ENCODE measurements at places on chromosomes 1 and 21.

DNA sequence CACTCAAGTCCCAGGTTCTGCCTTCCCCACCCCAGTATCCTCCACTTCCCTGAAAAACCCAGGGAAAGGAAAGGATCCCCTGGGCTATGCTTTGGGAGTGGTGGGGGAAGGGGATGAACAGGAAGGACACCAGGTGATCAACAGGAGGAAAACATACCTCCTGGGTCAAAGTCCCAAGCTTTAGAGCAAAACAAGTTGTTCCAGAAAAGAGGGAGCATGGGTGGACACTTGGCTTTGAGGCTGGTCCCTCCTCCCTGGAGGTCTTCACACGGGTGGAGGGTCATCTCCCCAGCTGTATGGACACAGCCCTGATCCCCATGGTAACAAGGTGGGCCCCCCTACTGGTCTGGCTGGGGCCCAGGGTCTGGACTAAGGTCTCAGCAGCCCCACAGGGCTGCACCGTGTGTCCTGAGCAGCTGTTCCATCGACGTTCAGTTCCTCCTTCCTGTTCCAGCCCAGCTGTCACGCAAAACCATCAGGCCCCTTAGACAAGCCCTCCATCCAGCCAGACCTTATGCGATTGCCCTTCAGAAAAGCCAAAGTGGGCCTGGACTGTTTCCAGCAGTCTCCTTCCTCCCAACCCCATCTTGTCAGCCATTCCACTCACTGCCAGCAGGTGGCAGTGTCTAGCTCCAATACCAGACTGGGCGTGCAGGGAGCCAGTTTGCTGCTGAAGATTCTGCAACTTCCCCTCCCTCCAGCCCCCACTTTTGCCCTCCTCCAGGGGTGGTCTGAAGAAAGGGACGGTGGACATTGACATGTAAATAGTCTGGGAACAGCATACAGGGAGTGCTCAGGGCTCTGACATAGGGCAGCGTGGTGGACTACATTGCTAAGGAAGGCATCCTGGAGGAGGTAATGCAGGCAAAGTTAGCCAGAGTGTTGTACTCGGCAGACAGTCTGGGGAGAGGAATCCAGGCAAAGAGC lies 2.9 kb upstream of the PDZK1IP1 start:
- DNase-seq: peak; percentile 43

DNA sequence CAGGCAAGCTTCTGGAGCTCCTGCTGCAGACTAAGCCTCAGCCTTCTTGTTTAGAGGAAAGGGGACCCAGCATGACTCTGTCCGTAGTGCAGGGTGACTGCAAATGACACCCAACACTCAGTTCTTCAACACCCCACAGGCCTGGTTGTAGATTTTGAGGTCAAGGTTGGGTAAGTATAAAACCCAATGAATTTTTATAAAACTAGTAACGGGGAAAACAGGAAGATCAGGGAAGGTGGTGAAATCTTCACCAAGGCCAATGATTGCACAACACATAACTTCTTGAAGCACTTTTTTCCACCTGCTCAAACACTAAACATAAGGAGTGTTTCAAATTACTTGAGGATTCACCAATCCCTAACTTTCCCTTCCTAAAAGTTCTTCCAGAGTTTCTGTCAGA lies 89.4 kb upstream of the JAK1 start:
- DNase-seq: no peak

DNA sequence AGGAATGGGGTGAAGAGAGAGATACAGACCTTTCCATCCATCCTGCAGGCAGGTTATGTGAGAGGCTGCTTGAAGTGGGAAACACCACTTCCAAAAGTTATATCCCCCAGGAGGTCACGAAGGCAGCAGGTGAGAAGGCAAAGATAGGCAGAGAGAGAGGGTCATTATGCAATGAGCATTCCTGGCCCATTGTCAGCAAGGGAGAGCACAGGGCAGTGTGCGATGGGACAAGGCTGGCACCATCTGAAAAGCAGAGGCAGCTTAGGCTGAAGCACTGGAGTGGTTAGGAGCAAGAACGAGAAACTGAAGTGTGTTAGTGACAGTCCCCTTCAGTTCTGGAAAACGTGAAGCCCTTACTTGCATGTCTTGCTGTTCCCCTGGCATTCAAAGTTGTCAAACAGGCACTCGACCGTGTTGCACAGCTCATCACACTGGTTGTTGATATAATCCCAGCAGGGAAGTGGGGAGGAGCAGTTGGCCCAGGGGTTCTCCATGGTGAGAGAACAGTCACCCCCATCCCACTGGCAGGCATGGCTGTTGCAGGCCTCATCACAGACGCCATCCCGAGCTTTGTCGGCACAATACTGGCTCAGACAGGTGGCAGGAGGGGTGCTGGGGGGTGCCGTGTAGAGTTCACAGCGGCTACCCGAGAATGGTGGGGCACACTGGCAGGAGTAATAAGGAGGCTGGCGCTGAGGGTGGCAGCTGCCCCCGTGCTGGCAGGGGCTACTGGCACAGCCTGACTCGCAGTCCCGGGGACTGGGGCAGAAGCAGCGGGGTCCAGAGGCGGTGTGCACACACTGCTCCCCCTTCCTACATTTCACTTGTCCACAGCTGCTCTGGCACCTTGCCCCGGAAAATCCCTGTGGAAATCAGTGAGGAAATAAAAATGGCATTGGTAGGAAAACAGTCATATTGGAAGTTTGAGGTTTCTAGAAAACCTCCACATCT lies 28.9 kb upstream of the ADAM30 start:
- no peak for DNase-seq

- no peak for DNase-seq
Observed at GRCh38 chr1:245168906-245169305, 14.1 kb downstream of the KIF26B start.

DNA sequence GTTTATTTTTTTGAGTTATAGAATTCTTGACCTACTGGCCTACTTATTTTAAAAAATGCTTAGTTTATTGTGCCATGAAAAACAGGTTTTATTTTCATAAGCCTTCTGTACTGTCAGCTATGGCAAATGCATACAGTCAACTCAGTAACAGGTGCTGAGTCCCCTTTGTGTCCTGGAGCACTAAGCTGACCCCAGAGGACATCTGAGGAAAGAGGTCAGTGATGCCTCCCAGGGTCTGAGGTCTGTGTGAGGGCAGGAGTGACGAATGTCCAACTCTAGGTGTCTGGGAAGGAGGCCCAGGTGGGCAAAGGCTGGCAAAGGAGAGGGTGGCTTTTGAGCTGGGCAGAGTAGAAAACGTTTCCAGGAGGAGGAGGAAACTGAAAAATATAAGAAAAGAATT lies 7.8 kb upstream of the TMEM201 start:
- DNase-seq: no peak

GRCh38 chr1:235831148-235831547 lies 35.6 kb downstream of the LYST start:
- DNase-seq: peak; percentile 10

DNA sequence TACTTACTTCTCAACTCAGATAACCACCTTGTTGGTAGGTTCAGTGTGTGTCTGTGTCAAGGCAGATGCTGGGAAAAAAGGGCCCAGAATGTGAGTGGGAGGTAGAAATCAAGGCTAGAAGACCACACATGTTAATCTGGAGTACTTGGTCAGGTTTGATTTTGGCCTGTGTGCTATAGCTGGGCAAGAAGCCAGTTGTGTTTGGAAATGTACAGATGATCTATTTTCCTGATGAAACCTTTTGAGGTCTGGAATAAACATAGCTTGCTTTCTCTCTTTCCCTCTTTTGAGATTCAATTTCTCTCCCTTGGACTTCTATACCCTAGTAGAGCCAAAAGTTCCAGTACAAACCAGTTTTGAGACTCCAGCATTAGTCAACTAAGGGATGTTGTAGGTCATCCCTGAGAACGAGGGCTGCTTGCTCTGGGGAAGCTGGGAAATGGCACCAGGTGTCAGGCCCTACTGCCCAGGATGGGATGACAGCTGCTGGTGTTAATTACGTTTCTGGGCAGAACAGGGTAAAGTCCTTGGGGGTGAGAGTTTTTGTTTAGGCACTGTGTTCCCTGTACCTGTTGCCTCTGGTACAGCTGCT lies 15.8 kb downstream of the MAPKAPK2 start:
- DNase-seq: no peak

- DNase-seq: no peak
Observed at GRCh38 chr1:246733704-246734103, 9.5 kb downstream of the SCCPDH start.

DNA sequence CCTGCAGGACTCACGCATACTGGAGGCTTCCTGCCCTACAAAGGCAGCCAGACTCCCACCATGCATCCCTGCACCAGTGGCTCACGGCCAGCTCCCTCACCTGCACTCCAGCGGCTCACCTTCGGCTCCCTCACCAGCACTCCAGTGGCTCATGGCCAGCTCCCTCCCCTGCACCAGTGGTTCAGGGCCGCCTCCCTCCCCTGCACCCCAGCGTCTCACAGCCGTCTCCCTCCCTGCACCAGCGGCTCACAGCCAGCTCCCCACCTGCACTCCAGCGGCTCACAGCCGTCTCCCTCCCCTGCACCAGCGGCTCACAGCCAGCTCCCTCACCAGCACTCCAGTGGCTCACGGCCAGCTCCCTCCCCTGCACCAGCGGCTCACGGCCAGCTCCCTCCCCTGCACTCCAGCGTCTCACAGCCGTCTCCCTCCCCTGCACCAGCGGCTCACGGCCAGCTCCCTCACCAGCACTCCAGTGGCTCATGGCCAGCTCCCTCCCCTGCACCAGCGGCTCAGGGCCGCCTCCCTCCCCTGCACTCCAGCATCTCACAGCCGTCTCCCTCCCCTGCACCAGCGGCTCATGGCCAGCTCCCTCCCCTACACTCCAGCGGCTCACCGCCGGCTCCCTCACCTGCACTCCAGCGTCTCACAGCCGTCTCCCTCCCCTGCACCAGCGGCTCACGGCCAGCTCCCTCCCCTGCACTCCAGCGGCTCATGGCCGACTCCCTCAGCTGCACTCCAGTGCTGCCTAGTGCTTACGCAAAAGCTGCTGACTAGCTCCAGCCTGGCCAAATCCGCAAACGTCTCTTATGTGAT lies 324.5 kb downstream of the NPHP4 start:
- no peak for DNase-seq

DNA sequence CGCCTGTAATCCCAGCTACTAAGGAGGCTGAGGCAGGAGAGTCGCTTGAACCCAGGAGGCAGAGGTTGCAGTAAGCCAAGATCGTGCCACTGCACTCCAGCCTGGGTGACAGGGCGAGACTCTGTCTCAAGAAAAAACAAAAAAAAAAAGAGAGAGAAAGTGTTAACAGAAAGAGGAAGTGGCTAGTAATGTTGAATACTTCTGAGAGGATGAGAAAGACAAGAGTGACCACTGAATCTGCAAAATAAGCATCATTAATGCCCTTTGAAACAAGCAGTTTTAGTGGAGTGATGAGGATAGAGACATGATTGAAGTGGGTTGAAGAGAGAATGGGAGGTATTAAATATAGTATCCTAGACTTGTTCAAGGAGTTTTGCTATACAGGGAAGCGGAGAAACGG lies 11.7 kb downstream of the MPZ start:
- no peak for DNase-seq

GRCh38 chr21:44399955-44400790 lies 46.8 kb downstream of the TRPM2 start:
- no peak for DNase-seq

- no peak for DNase-seq
Observed at GRCh38 chr1:192158181-192158580, at the start of gene RGS18. RGS18 (plus strand) TSS chr1:192158462; CDS start chr1:192158638, 176 bp downstream.

GRCh38 chr1:42266253-42267135 lies 68.5 kb downstream of the FOXJ3 start:
- no peak for DNase-seq

DNA sequence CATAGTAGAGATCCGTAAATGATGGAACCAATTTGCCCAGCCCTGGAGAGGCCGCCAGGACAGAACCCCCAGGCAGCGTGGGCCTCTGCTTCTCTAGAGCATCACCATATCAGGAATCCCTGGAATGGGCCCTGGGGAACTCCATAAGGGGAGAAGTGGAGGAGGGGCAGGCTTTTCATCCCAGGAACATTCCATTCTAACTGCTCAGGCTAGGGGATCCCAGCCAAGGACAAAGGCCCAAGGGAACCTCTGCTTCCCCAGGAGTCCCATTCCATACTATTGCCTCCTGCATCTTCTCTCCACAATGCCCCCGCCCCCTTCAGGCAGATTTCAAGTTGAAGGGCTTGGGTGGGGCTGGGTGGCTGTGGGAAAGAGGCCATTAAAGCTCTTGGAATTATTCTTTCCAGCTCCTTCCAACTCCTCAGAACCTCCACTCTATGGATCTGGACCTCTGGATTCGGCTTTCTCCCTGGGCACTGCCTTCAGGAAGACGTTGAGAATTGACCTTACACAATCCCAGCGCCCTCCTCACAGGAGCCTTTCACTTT lies 6.0 kb downstream of the TRNP1 start:
- DNase-seq: peak; percentile 99

DNA sequence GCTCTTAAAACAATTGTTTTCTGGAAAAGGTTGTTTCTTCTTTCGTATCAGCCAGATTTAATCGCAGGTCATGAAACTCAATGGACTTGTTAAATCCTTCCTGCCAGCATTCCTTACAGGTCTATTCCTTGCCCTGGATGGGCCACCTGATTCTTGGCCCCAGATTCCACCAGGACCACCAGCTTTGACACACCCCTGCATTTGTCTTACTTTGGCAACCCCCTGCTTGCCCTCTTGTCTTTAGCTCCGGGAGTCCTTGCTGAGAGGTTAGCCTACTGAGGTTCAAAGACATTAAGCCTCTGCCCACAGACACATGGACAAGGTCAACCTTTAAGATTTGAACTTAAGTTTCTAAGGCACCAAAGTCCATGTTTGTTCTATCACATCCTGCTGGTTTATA lies 27.1 kb upstream of the DAB1 start:
- no peak for DNase-seq

- DNase-seq: no peak
Observed at GRCh38 chr1:208731981-208732821, 488.0 kb upstream of the PLXNA2 start.

GRCh38 chr1:76294482-76295194 lies 220.1 kb downstream of the ST6GALNAC3 start:
- DNase-seq: no peak

- no peak for DNase-seq
Observed at GRCh38 chr1:40341491-40342380, 24.6 kb upstream of the COL9A2 start.

DNA sequence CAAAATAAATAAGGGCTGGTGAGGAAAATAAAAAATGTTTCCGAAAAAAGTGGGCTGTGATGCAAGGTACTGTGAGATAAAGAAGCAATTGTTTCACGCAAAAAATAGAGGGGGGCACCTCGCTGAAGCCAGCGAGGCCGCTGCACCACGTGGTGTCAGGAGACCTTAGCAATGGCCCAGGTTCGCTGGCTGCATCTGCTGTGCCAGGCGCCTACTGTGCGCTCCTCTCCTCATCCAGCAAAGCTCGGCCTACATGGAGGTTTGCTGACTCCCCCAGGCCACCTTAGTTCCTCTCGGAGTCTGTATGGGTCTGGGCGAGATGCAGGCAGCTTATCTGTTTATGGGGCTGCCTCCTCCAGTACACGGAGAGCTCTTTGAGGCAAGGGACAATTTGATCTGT lies 119.6 kb downstream of the NR5A2 start:
- DNase-seq: no peak

GRCh38 chr1:202167708-202168415 lies 7.5 kb upstream of the PTPN7 start:
- peak; percentile 29 for DNase-seq

DNA sequence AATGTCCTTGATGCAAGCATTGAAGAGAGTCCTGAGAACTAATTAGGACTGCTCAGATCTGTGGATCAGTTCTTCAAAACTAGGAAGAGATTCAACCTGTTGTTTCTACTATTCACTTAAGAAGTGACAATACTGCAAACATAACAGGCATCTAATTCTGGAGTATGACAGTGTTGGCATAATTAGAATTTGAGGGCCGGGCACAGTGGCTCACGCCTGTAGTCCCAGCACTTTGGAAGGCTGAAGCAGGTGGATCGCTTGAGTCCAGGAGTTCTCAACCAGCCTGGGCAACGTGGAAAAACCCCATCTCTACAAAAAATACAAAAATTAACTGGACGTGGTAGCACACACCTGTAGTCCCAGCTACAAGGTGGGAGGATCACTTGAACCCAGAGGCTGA lies 8.0 kb upstream of the FOXJ3 start:
- no peak for DNase-seq
